ENCODE measurements at places on chromosomes 16 and 17.
A peak's percentile ranks its signal among the peaks of the same experiment; 100 is the strongest.

GRCh38 chr17:67554634-67555033 lies 163.1 kb upstream of the NOL11 start:
- no peak for DNase-seq

GRCh38 chr17:81556863-81557262 lies 4.7 kb upstream of the FAAP100 start:
- no peak for DNase-seq

DNA sequence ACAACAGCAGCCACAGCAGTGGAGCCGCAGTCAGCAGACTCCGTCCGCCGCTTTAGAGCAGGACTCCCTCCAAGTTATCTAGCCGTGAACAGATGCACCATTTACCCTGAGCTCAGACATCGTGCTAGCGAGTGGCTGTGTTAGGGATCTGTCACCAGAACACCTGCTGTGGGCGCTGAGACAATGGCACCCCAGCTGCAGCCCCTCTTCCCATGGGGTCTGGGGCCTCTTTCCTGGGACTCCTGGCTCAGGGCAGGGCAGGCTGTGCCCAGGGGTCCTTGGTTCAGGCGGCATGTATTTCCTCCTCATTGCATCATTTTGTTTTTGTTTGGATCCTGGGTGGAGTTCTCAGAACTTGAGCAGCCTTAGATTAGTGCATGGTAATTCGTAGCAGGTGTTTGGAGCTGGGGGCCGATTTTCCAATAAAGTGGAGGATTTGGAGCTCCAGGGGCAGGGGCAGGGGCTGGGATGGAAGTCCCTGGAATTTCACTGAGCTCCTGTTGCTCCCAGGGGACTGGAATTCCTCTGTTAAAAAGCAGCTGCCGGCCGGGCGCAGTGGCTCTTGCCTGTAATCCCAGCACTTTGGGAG lies 23.4 kb downstream of the NMRAL1 start:
- DNase-seq: no peak

GRCh38 chr17:36514856-36515255 lies 19.8 kb downstream of the MYO19 start:
- no peak for DNase-seq

- DNase-seq: no peak
These were observed 20.1 kb upstream of the CCL5 start for GRCh38 chr17:35900280-35900679.

- DNase-seq: no peak
These were observed 14.0 kb downstream of the TERB1 start for GRCh38 chr16:66787427-66787826.

DNA sequence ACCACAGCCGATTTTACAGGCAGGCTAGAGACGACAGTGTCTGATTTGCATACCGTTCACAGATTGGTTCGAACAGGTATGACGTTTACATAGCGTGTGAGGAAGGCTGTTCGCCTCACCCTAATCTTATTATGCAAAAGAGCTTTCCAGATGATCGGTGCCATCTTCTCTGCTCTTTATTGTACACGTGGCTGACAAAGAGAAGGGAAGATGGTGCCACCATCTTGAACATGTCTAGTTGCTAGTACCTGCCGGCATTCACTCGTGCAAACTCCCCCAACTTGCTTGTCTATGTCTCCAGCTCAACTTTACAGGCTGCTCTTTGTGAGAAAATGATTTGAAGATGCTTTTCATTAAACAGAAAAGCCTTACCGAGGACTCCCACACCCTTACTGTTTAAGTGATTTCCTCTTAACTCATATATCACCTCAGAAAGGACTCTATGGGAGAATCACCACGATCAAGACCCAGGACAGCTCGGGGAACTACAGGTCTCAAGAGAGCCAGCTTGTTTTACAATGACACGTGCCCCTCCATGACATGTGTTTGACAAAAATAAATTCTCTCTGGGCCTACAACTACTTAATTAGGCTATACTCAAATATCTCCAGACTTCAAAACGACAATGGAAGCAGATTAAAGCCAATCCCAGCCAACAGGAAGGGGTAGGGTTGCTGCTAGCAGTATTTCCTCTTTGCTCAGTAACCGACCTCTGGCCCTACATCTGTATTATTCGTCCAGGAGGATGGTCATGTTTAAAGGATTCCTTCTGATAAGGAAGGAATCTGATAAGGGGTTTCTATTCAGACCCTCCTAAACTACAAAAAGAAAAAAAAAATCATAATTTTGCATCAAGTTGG lies 480.6 kb downstream of the TMEM114 start:
- DNase-seq: no peak

GRCh38 chr16:85557083-85557970 lies 55.8 kb upstream of the GSE1 start:
- no peak for DNase-seq

DNA sequence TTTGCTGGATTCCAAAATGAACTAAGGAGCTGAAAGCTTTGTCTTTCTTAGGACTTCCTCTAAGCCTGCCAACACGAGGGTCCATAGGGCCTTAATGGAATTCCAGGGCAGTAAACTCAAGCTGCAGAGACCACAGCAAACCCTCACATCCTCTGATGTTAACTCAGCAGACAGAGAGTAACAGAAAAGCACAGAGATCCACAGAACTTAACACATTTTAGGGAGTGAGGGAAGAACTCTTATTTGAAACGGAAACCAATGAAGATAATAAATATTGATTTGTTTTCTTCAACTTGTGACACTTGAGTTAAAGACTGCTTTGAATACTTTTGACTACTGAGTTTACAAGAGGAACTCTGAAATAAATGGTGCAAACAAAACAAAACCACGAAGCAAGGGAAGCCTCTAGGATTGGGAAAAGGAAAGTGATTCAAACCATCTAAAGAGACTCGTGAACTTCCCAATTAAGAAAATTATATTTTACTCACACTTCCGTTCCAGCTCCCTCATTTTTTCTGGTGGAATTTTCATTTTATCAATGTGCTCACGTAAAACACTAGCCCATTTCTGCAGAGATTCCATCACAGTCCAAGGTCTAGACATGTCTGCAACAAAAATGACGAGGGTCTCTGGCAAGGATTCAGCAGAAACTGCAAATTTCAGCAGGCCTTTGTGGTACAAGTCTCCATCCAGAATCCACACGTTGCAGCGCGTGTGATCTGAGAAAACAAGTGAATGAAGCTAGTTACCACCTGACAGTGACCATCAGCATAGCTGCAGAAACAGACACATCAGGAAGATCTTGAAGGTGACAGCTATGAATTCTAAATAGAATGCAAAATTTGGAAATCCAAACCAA lies 9.2 kb downstream of the DYNC1LI2 start:
- DNase-seq: no peak

DNA sequence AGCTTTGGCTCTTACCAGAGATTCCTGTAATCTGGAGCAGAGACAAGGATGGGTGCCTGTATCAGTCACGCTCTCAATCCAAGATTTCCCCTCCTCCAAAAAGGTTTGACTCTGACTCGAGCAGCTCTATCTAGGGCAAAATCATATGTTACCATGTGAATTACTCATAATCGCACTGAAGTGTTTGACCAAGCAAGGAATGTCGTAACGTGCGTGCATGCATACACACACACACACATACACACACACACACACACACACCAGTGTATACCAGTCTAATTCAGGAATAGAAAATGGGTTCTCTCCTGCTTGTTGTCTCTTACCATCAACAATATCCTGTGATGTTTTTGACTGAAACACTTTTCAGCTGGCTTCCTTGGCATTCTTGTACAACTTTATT lies 835.1 kb downstream of the KCNJ2 start:
- DNase-seq: no peak

DNA sequence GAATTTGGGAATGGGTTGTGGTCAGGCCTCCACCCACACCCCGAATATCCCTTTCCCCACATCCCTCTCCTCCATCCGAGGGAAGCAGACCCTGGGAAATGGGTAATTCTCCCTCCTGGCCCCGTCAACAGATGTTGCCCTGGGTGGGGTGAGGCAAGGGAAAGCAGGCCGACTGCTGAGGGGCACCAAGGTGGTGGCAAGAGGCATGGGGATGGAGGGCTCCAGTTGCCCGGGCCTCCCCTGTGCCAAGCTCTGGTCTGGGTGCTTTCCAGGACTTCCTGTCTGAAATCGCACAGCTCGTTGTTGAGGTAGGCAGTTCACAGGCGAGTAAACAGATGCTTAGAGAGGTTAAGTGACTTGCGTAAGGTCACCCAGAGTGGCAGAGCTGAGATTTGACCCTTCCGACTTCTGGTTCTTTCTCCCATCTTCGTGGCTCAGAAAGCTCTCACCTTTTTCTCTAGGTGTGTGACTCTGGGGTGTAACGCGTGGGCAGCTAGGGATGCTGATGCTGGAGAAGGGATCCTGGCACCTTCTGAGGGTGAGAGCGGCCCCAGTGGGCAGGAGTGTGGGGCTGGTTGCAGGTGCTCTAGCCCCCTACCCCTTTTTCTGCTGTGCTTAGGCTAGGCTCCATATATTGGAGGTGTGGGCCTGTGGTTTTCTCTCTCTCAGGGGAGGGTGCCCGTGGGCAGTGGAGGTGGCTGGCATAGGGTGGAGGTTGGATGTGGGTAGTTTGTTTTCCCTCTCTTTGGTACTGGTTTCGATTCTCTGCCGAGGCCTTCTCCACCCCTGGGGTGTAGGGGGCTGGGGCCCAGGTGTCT lies 17.2 kb downstream of the RARA start:
- peak; percentile 35 for DNase-seq

DNA sequence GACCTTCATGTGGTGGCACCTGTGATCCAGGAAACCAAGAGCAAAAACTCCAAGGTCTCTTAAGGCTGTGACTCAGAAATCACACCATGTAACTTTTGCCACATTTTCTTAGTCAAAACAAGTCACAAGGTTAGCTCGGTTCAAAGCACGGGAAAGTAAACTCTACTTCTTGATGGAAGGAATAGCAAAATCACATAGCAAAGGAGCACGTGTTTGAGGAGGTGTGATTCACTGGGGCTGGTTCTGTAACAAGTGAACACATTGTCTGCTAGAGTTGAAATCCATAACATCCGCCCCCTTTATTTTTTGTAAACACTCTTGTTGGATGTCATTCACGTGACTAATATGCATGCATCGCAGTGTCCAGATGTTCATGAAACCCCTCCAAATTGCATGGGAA lies 415.0 kb upstream of the MAF start:
- no peak for DNase-seq

GRCh38 chr17:32350666-32351418 lies 885 bp downstream of the ZNF207 start:
- DNase-seq: no peak

DNA sequence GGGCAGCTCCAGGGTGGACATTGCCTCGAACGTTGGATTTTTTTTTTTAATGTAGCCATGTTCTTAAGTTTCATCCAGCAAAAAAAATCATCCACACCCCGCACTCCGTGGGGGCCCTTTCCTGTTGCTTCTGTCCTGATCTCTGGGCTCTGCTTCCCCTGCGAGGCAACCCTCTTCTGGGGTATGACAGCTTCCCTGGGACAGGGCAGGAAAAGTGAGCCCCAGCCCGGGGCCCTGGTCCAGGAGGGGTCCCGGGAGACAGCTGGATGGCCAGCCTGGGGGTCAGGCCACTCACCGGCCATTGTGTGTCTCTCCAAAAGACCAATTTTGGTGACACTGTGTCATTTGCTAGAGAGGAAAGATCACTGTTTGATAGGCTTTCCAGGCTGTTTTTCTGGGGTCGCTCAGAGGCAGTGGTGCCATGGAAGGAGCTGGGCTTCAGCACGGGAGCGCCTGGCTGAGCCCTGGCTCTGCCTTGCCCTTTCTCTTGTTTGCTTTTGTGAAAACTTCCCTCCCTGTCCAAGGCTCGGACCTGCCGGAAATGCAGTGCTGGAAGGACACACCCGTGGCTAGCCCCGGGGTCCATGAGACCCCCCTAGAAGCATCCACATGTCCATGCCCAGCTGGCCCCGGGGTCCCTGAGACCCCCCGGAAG lies 41.0 kb upstream of the CHMP6 start:
- no peak for DNase-seq

DNA sequence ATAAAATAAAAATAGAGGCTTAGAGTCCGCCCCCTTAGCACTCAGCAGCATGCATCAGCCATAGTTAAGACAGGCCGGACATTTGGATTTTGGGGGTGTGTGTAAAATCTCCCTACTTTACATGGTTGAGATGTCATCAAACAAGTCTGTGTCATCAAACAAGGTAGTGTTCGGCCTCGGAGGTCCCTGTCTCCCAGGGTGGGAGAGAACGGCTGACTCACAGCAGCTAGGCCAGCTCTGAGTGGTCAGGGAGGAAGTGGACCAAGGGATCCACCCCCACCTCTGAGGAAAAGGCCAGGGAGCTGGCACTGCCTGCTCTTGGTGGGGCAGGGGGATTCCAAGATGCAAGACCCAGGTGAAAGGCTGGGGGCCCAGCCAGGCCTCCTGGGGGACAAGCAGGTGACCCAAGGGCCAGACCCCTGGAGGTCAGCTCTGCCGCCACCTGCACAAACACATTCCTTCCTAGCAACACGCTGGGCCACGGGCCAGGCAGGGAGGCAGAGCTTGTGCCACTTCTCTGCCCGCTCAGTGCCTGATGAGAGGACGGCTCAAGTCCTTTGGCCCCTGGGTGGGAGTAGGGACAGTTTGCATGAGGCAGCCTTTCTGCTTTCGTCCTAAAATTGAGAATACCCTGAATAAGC lies 28.5 kb downstream of the KIFC3 start:
- DNase-seq: no peak

GRCh38 chr16:53744449-53744848 lies 40.5 kb downstream of the FTO start:
- peak; percentile 8 for DNase-seq

GRCh38 chr16:66516509-66516807 lies 33.5 kb downstream of the TK2 start:
- DNase-seq: peak; percentile 53

DNA sequence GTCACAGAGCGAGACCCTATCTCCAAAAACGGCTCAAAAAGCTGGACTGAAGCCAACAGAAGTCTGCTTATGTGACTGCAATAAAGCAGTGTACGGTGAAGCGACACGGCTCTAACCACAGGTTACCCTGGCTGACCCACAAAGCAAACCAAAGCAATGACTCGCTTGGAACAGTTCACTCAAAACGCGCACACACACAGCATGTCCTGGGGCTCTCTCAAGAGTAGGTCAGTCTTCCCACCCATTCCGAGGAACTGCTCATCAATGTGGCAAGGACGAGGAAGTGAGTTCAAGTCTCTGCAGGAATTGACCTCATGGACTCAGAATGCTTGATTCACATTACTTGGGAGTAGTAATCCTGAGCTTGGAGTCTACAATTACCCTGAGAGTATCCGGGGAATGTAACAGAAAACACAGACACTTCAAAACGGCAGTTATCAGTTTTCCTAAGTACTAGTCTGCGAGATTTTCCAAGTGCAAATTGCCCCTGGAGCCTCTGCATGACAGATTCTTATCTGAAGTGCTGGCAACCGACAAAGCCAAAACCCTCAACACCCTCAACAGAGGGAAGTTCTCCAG lies 25.4 kb downstream of the PELP1 start:
- DNase-seq: no peak

DNA sequence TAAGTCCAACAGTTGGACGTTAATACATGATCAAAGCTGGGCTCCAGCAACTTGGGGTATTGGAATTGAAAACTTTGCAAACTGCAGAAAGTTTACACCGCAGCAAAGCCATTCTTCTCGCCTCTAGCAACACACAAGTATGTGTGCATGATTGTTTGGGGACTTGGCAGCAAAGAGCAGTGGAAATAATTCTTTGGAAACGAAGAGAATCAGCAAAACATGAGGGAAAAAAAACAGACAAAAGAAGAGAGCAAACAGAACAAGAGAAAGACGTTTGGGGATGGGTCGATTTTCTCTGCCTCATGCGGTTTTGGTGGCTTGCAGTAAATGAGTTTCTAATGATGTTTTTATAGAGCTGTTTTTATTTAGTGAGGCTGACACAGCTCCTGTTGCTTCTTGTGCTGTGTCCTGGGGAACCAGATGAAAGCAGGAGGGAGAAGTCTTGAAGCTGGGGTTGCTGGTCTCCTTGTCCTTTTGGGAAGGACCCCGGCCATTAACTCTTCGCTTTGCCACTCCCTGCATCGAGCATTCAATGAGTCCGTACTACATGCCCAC lies 502.9 kb downstream of the GRIN2A start:
- no peak for DNase-seq

GRCh38 chr17:35773679-35774425 lies 13.2 kb downstream of the C17orf50 start:
- DNase-seq: no peak
